A172 (cell line): ENCODE measurements at places on chromosomes 7 and 10. TPM values are rescaled to one million over a fixed set of nuclear protein-coding genes. Genes with fewer than 3 reads are reported as not detected.
A peak's percentile ranks its signal among the peaks of the same experiment; 100 is the strongest.

GRCh38 chr7:139748373-139748765, 29.4 kb downstream of the HIPK2 start:
- DNase-seq = no peak

DNA sequence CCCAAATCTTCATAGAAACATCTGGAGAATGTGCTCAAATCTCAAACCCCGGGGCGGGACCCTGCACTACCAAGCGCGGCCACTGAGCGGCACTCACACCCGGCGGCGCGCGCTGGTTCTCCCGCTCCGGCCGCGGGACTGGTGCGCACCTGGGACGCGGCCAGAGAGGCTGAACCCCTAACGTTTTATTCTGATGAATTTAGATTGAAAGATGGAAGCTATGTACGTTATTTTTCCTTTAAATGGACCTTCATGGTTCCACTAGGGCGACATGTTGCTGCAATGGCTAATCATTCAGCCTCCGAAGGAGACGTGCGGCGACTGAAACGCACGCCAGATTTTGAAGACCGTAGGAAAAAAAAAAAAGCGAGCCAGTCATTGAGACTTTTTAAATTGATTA, 107.0 kb upstream of the INSIG1 start:
- DNase-seq = peak; percentile 11

GRCh38 chr10:91006001-91006751, 85.3 kb upstream of the ANKRD1 start:
- DNase-seq = peak; percentile 78

DNA sequence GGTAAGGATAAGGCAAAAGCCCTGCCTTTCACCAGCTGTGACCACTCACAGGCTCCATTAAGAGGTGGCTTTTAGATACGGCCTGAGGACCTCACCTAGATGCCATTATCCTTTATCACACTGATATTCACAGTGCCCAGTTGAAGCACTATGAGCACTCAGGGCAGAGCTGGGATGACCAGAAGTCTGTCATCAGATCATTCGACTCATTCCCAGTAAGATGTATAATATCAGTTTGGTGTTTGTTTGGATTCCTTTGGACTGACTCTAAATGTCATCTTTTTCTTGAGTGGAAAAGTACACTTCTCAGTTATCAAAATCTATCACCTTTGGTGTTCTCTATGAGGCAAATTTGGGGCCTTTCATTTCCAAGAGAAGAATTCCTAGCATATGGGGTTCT, 18.7 kb downstream of the CCDC136 start:
- DNase-seq = no peak

GRCh38 chr10:103660364-103661197, 167.1 kb downstream of the NEURL1 start:
- peak; percentile 41 for DNase-seq

DNA sequence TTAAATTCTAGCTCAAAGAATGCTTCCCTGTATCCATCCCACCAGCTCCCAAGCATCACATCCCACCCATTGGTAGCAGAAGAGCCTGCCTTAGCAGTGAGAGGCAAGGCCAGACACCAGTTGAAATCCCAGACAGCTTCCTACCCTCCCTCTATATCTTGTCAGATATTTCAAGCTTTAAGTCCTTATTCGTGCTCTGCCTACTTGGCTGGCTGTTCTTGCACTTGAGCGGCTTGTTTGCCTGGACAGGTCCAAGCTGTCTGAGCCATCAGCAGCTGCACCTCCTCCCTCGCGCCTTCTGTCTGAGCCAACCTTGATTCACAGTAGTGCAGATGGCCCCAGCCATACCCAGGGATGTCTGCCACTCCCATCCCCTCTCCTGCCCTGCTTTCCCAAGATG, 16.4 kb downstream of the LRRC4 start:
- no peak for DNase-seq

GRCh38 chr7:50824882-50825281, 42.2 kb upstream of the GRB10 start:
- DNase-seq = no peak

DNA sequence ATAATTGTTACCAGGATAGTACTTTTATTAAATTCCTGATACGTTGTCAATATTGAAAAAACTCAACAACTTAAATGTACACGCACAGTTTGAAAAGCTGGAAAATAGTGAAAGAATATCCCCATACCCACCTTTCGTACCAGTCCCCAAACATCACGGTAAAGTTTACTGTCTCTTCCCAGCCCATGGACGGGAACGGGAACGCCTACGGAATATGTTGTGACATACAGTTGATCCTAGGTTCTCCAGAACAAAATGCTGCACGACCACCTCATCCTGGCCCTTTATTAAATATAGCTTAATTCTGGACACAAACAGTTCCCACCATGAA, 527 bp upstream of the BCAP29 start:
- no peak for DNase-seq

DNA sequence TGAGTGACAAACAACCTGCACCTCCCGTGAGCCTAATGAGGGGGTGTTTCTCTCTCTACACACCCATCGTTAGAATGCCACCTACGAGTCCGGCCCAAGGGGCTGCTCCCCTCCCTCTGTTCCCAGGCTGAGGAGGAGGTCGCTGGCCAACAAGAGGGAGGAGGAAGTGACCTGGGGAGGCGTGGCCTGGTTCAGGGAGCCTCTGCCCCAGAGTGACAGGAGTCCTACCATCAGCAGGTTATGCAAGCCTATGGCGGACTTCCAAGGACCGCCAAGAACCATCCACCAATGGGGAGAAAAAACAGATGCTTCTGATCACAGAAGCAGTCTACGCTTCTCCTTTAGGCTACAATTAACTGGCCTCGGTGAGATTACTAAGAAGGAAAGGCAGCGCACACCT, 12.3 kb upstream of the EGFR start:
- DNase-seq = no peak

DNA sequence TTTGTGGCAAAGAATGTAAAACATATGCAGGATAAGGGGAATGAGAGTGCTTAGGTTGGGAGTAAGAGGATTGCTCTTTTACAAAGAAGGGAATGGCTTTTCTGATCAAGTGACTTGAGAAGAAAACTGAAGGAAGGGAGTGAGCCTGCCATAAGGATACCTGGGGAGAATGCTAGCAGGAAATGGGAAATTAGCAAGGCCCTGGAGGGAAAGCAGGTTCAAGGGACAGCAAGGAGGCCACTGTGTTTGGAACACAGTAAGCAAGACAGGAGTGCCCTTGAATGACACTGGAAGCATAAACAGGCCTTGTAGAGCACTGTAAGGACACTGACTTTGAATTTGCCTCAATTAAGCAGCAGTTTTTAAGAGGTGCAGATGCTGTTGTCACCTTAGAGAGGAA, 1069.9 kb downstream of the DNAJB9 start:
- DNase-seq = no peak

- DNase-seq = no peak
Observed at GRCh38 chr10:2974083-2974482, 93.3 kb upstream of the PFKP start.

GRCh38 chr7:66060796-66061195, 14.8 kb upstream of the ASL start:
- DNase-seq = no peak

DNA sequence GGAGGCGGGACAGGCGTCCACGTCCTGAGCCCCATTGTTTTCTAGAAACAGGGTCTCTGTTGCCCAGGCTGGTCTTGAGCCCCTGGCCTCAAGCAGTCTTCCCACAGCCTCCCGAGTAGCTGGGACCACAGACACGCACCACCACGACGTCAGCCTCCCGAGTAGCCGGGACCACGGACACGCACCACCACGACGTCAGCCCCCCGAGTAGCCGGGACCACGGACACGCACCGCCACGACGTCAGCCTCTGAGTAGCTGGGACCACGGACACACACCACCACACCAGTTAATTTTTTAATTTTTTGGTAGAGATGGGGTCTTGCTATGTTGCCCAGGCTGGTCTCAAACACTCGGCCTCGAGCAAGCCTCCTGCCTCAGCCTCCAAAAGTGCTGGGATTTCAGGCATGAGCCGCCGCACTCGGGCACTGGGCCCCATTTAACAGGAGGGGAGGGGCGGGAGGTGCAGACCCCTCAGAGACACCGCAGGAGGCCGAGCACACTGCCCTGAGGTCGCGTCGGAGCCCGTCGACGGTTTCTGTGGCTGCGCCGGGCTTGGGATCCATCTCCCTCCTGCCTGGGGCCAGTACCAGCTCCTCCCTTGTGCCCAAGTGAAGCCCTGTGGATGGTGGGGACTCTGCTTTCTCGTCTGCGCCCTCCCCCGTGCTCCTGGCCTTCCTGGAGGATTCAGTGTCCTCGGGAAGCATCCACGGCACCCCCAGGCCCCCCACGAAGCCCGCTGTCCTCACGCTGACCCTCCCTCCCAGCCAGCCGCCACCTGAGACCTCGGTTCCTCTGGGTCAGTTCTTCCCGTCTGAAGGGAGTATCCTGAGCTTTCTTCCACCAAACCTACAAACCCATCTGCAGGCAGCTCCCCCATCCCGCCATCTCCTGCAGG, 13.0 kb downstream of the FAM20C start:
- DNase-seq = no peak

DNA sequence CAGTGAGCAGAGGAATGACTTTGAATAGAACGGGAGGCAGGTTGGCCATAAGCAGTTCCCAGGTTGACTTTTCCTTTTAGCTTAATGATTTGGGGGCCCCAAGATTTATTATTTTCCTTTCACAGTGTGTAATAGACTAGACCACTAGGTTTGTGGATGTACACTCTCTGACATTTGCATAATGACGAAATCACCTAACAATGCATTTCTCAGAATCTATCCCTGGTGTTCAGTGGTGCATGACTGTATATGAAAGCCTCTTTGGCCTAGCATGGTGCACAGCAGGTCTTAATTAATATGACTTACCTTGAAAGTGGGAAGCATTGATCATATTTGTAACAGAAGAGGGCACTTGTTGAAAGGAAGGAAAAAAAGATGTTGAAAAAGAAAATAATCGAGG, 761.9 kb downstream of the TYW1 start:
- DNase-seq = no peak

GRCh38 chr7:50799873-50800272, 17.2 kb upstream of the GRB10 start:
- no peak for DNase-seq

DNA sequence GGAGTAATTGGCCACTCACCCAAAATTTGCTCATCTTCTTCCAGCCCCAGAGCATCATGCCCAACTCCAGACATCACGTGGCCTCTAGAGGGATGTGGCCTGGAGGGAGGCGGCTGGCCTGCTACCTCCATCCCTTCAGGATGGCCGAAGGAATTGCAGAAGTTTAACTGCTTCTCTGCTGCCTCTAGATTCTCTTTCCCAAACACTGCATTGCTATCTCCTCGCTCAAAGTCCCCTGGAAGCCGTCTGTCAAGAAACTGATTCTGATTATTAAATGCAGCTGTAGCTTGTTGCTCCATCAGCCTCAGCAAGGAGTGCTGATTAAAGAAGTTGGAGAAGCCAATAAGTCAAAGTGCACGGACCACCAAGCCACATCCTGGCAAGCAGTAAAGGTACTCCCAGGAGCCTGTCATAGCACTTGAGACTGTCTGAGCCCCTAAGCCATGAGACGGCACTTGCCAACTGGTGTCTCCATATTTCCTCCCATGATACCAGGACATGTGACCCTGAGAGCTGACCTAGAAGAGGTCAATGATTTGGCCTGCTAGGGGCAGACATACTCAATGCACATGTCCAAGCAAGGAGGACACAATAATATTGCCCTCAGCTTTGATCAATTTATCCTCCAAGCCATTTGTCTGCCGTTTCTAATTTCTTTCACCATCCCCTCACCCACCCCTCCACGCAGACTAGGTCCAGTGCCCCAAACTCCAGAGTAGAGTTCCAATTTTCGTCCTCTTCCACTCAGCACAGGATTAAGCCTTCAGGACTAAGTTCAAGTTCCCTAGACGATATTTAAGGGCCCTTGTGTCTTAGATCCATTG, 84.2 kb downstream of the TBXAS1 start:
- no peak for DNase-seq

DNA sequence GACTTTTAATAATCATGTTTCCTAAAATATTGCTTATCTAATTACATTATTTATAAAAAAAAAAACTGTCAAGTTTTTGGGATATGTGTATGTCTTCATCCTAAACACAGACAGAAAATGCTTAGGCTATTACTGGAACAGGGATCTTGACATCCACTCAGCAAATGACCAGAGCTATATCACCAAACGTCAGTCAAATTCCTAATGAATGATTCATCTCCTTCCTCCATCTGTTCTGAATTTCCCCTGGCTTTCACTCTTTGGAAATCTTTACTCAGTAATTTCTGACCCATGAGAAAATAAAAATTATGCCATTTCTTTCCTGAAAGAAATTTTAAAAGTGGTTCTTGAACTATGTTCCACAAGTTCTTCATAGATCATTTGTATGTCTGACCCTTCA, 552.4 kb upstream of the KCND2 start:
- DNase-seq = peak; percentile 81

GRCh38 chr10:132447446-132448247, 50.6 kb downstream of the PWWP2B start:
- DNase-seq = peak; percentile 53

- DNase-seq = no peak
Observed at GRCh38 chr7:55516409-55516808, 55.9 kb downstream of the VOPP1 start.

- DNase-seq = no peak
Observed at GRCh38 chr10:59073456-59074053, 102.9 kb upstream of the PHYHIPL start.

DNA sequence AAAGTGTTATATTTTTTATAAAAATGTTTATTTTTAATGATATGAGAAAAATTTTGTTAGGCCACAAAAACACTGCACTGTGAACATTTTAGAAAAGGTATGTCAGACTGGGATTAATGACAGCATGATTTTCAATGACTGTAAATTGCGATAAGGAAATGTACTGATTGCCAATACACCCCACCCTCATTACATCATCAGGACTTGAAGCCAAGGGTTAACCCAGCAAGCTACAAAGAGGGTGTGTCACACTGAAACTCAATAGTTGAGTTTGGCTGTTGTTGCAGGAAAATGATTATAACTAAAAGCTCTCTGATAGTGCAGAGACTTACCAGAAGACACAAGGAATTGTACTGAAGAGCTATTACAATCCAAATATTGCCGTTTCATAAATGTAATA, 64.8 kb upstream of the CAPZA2 start:
- DNase-seq = no peak

DNA sequence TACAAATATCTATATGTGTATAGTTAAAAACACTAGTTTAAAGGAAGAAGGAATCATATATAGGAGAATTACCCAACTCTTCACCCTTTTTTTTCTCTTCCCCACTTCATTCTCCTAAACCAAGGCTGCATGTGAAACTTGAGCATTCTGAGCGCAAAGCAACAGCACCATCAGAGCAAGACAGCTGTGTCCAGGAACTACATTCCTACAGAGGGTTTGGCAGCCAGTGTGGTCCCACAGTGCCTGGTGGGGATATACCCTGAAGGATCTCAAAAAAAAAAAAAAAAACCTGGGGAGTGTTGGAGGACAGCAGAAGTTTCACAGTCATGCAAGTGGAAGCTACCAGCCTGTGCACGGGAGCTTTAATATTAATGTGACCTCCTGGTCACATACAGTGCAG, 310.4 kb downstream of the CTNNA3 start:
- DNase-seq = no peak

The NPTX2 gene
- 0.07 TPM in 1 of 2 replicates, not detected in the other for total RNA-seq

The DDIT4 gene
- total RNA-seq = 7.8 and 14.6 TPM in 2 replicates

The TAS2R3 gene
- total RNA-seq = not detected in 2 replicates

The LIPK gene
- not detected in 2 replicates for total RNA-seq

The PAX2 gene
- total RNA-seq = 0.07 TPM in 1 of 2 replicates, not detected in the other
